ENCODE measurements at places on chromosomes 16 and 17.

GRCh38 chr17:3527468-3527867 lies 30.1 kb downstream of the TRPV3 start:
- DNase-seq = no peak

DNA sequence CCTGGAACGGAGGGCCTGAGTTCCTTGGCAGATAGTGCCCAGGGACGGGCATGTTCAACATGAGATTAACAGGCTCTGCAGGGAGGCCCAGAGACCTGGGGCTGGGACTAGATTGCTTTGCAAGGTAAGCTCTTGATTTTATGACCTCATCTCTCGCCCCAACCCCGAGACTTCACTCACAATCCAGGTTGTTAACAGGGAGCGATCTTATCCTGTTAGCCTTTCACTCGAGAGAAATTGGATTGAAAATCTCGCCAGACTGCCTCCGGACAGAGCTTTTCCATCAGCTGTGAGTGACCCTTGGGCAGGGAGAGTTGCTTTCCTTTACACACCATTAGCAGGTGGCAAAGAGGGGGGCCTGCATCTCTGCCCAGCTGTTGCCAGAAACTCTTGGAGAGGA lies 521.7 kb upstream of the EEF2KMT start:
- no peak for DNase-seq

DNA sequence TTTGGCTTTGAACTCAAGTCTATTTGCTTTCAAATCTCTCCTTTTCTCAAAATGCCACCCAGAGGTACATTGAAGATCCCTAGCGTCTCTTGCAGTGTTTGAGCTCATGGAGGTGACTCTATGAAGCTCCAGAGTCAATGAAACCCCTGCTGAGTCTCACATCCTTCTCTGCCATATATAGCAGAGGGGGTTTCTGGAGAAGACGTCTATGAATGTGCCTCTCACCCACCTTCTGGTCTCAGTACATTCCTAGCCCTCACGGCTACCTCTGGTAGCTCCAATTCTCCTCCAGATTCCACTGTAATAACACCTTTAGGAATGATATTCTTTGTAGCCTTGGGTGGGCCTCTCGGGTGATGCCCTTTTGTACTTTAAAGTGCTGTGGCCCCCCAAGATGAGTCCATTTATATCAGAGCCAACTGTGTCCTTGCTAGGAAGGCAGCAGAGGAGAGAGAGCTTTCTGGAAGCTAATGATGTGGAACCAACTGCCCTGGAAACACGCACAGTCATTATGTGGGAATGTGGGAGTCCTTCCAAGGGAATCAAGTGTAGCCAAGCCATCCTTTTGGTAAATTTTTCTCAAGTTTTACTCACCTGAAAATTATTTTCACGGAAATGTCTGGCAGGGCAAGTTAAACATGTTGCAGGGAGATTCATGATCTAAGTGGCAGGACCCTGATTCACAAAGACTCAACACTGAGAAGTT lies 123.4 kb downstream of the ASIC2 start:
- DNase-seq = no peak

DNA sequence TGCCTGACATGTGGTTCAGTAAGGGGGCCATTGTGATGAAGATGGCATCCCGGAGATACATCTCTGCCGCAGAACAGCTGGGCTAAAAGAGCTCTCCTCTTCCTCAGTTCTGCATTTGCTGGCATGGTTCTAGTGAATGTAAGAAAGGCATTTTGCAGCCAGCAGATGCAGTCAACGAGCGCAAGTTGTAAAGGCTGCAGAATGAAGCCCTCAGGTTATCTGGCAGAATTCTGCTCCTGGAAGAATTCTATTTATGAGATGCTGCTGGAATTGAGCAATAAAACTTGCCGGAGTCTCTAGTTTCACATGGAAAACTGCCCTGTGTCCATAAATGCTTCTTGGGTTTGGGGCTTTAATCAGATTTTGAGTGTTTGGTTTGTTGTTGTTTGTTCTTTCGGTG lies 176.8 kb upstream of the HSBP1 start:
- DNase-seq = no peak

- no peak for DNase-seq
Measured at GRCh38 chr17:82865774-82866395, 26.1 kb upstream of the ZNF750 start.

DNA sequence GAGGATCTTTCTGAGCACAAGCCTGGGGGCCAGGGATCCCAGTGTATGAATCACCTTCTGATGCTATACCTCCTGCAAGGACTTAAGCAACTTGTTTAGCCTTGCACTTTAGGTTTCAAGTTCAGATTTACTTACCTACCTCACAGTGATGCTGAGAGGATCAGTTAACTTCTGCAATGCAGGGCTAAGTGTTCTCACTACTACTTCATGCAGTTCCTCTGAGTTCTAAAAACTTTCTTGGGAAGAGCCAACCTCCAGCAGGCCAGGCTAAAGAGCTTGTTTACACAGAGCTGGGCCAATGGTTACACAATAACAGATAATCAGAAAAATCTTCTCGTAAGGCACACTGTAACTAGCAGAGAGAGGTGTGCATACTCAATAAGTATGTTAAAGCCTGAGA lies 13.0 kb downstream of the VEZF1 start:
- DNase-seq = no peak

DNA sequence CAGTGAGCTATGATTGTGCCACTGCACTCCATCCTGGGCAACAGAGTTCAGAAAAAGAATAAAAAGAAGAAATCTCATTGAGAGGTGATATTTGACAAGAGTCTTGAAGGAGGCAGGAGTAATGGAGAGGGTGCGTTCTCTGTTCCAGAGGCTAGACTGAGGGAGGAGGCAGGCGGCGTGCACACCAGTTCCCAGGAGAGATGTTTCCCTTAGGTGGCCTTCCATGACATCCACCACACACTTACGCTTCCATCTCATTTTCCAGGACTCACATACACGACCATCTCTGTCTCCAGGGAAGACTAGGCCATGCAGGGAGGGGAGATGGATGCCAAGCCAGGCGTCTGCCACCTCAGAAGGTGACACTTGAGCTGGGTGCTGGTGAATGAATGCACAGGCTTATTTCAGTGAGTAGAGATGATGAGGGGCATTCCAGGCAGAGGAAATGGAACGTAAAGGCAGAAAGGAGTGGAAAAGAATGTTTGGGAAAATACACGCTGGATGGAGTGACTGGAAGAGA lies 25.3 kb upstream of the N4BP1 start:
- no peak for DNase-seq

DNA sequence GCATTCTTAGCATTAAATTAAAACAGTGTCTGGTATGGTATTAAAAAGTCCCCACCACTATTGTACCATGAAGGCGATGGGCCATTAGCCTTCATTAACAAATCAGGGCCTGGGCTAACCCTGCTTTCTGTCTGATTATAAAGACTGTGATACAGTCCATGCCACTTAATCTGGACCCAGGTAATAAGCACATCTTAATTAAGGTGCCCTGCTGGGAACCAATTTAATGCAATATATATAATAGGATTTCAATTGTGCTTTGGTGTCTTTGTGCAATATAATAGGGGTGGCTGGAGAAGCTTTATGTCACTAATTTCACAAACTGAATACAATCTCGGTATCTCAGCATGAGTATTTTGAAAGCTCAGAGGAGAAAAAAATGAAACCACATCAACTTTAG lies 64.4 kb upstream of the CDH8 start:
- DNase-seq = no peak

- no peak for DNase-seq
Measured at GRCh38 chr17:78986649-78987328, 7.1 kb upstream of the LGALS3BP start.

DNA sequence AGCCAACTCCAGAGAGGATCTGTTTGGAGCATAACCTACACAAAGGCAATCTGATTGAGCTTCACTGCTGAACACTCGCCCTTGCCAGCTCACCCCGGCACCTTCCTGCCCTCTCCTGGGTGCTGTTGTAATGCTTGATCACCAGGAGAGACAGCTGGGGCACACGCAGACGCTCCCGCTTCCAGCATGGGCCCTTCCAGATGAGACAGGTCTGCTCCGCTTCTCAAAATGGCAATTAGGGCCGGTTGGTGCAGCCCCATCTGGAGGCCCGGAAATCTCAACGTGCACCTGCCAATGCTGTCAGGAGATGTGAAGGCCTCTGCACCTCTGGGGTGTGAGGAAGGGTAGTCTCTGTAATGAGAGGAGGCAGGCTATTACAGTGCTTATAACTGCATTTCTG lies 206.1 kb downstream of the ABCC12 start:
- no peak for DNase-seq

- no peak for DNase-seq
Measured at GRCh38 chr16:30703971-30704370, 5.0 kb downstream of the SRCAP start.

GRCh38 chr16:66366433-66367299 lies at the start of gene CDH5:
TSS of gene CDH5 (plus strand) at chr16:66366691. CDS start at chr16:66379338, 12,647 bp downstream.
- no peak for DNase-seq

DNA sequence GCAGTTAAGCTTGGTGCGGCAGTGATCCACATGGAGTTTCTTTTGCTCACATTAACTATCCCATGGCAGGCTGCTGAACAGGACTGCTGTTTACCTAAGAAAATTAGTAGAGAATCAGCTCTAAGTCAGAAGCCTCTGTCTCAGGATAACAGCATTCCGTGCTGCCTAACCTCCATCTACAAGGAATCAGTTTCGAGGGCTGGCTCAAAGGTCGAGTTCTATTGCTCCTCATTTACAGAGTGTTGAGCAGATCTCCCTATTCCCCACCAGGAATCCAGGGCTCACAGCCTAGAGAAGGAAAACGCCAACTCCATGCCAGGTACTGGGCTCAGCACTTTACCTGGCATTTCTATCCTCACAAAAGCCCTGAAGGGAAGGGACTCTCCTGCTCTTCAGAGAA lies 9.9 kb downstream of the GINS2 start:
- no peak for DNase-seq

- DNase-seq = no peak
Measured at GRCh38 chr17:39212841-39213480, 12.8 kb downstream of the STAC2 start.

DNA sequence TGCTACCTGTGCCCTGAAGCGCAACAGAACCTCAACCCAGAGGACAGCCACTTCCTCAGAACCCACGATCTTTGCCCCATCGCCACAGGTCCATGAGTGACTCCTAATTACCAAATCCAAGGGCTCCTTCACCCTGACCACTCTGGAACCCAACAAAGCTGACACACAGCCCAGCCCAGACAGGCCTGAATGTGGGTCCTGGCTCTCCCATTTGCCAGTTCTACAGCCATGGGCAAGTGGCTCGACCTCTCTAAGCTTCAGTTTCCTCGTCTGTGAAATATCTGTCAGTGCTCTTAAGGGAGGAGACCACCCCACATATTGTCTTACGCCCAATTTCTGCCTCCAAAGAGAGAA lies 18.0 kb upstream of the ENDOV start:
- DNase-seq = no peak

DNA sequence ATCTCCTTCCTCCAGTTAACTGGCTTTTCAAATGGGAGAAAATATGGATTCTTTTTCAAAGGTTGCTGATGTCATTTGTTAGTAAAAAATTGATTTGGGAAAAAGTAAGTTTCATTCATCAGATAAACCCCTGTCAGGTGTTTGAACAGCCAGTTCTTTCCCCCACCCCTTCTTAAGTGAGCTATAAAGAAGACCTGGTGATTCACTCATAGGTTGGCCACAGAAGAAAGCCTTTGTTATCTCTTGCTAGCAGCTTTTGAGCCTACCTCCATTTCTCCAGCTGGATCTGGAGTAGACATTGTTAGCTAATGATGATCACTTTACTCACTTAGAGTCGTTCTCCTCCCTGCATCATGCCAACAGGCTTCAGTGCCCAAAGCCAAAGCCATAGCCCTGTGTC lies 63.0 kb downstream of the NLK start:
- DNase-seq = no peak

DNA sequence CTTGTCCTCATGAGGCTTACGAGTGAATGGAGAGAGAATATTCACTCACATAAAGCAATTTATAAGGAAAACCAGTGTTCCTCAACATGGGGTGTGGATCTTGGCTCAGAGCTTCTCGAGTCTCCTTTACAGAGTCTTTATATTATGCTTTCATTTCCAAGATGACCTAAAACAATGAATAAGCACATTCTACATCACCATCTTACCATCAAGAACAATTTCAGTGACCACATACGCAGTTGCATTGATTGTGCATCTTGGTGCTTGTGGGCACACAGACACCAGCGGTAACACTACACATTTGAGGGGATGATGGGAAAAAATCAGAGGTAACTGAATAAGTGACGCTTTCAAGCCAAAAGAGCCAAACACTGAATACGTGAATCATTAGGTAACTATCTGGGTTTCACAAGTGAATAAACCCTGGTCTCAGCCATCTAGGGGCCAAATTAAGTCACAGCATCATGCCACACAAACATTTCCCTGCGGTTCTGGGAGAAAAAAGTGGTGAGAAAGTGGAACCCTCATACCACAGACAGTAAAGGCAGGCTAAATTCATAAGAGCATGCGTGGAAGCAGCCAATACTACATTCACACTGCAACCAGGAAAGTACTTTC lies 9.4 kb downstream of the CWC25 start:
- no peak for DNase-seq

GRCh38 chr16:74720579-74720978 lies 19.9 kb upstream of the MLKL start:
- DNase-seq = no peak

- no peak for DNase-seq
Measured at GRCh38 chr16:75820672-75821071, 94.4 kb upstream of the CPHXL start.

DNA sequence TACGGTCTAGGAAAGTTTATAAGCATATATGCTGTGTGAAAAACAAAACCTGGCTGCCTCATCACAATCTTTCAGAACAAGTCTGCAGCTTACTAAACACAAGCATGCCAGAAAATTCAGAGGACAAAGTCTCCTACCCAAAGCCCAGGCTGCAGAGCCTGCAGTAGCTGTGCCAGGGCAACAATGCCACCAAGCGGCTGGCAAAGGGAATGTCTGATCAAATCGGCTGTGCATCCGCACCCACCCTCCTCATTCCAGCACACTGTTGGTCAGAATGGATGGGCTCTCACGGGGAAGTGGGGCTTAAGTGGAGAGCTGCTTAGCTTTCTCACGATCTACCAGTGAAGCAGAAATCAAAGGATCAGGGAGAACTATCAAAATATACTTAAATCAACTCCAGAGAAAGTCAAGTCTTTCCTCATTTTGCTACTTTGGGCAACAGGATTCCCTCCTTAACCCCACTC lies 73.5 kb downstream of the CYTH1 start:
- DNase-seq = no peak

DNA sequence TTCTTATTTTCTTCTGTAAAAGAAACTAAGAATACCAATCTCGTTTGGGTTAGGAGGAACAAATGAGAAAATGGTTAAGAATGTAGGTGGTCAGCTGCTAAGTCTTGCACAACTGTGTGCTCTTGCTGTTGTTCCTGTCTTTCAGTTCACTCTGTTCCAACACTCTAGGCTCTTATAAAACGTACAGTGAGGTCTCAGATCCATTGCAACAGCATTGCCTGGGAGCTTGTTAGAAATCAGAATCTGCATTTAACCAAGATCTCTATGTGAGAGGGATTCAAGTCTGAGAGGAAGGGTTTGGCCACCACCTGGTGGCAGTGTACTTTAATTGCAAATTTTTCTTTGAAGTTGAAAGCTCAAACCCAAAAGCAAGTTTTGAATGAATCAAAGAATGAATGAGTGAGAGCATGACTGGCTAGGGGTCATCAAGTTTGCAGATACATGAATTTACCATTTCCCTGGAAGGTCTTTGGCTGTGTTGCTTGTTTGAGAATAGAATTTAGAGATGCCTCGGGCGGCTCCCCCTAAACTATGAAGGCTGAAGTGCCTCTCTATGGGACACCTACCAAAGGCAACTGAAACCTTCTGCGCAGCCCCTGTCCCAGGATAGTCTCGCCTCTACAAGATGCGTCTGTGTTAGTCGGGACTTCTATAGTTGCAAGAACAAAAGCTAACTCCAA lies 2.5 kb downstream of the ALOX15B start:
- DNase-seq = no peak
